ENCODE measurements at places on chromosomes 3 and 15.

DNA sequence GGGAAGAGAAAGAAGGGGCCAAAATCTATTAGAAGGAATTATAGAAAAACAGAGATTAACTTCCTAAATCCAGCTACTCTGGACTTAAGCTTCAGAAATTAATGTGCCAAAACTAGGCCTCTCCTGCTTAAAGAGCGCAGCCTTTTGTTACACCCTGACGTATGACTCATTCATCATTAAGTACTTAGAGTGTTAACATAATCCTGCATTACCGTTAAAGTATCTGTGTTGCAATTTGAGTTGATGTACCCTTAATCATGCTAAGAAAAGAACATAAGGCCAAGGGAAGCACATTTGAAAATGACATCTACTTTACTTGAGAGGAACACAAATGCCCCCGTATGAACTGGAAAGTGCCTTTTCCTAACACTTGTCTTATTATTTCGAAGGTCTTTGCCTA, 7.9 kb downstream of the HTR3D start:
- no peak for DNase-seq

DNA sequence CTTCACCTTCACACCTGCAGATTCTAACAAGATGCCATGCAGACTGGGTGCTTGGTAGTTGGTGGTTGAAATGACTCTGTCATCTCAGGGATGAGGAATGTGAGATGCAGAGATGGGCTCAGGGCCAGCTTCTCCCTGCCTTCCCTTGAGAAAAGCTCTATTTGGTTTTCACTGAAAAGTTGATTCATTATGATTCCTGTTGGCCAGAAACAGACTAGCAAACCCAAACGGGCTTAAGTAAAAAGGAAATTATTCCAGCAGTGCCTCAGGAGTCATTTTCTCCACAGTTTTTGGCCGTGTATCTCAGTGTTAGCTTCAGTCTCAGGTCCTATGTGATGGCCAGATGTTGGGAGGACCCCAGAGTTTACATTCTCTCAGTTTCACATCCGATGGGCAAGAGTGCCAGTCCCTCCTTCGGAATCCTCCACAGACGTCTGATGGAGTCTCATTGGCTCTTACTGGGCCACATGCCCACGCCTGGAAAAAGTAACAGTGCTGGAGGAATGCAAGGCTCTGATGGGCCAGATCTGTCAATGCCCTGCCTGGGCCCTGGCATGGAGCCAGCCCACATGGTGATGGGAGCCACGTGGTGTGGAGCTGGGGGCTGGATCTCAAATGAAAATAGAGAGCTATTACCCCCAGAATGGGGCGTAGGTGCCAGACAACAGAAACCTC, 22.3 kb upstream of the SACM1L start:
- DNase-seq, result no peak

GRCh38 chr3:53074366-53074696, 28.5 kb upstream of the SFMBT1 start:
- DNase-seq, result no peak

DNA sequence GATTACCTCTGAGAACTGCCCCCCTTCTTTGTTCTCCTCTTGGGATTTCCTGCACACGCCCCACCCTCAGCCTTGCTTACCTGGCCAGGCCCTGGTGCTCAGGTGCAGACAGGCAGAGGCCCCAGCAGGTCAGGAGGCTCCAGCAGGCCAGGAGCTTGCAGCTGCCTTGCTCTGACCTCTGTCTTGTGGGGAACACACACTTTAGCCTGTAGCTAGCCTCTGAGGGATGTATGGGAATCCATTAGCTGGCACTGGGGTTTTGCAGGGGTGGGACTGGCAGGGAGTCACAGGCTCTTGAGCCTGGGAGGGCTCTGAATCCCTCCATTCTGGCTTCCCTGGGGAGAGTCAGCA, 2.7 kb downstream of the SMAD6 start:
- DNase-seq, result no peak

- no peak for DNase-seq
These were observed 104.9 kb upstream of the LRRFIP2 start for GRCh38 chr3:37279236-37279635.

GRCh38 chr3:107855710-107856109, 235.1 kb downstream of the CD47 start:
- no peak for DNase-seq

DNA sequence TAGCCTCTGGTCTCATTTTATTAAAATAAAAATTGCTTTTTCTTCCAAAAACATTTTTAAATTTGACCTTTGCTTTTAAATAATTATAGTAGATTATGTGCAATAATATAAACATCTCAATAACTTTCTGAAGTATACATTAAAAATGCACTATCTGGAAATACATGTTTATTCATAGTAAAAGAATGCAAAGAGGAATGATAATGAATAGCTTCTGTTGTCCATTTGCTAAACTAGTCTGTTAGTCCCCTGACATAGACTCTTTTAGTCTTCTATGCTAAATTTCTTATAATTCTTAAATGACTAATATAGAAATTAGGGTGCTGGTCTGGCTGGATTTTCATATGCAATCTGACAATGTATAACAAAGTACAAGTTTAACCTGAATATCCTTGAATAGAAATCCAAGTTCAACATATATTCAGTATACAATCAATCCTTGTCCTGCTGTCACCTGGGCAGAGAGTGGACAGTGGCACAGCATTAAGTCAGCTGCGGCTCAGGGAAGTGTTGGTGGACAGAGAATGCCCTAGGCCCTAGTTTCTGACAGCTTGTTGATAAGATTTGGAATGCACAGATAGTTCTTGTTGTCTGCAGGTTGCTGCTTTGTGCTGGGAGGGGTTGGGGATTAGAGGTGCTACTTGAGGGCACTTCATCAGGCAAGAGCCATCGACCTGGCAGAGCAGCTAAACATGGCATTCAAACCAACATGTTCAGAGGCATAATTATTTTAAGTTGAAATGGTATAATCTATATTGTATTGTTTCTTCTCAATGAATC, 161.7 kb downstream of the MBNL1 start:
- DNase-seq, result no peak

- no peak for DNase-seq
These were observed 499.0 kb upstream of the UBE2E2 start for GRCh38 chr3:22704166-22704565.
